HT-29 (cell line): ENCODE measurements at places on chromosomes 1 and 21.

GRCh38 chr1:31617916-31618746, 642 bp downstream of the HCRTR1 start:
- peak; percentile 33 for DNase-seq

- no peak for DNase-seq
Observed at GRCh38 chr1:64598100-64598571, 128.2 kb downstream of the CACHD1 start.

DNA sequence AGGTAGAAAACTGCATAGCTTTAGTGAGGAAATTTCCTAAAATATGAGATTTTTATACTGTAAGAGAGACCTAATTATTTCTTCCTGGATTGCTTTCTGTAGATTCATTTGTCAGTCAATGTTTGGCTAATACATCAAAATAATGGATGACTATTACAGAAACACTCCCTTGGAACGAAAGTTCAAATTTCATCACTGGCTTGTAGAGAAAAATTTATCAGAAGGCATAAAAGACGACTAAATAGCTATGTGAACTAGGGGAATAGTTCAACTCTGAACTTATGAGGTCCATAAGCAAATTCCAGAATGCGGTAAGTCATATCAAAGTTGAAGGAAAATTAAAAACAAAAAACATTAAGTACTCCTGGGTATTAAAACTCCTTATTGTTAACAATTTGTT, 36.0 kb downstream of the WNT2B start:
- no peak for DNase-seq

DNA sequence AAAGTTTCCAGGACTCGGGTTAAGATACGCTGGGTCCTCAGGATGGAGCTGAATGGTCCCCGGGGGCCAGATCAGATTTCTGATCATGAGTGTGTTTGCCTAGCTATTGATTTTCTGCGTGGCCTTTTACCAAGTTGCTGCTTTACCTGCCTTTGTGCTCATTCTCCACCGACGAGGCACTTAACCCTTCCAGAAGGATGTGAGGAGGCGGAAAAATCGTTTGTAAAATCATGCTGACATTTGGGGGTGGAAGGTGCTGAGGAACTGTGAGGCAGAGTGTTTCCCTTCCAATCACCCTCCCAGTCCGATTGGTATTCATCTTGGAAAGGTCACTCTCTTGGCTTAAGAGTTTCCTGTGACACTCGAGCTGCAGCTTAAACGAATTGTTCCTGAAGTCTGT, 337.1 kb upstream of the KAZN start:
- DNase-seq = no peak

DNA sequence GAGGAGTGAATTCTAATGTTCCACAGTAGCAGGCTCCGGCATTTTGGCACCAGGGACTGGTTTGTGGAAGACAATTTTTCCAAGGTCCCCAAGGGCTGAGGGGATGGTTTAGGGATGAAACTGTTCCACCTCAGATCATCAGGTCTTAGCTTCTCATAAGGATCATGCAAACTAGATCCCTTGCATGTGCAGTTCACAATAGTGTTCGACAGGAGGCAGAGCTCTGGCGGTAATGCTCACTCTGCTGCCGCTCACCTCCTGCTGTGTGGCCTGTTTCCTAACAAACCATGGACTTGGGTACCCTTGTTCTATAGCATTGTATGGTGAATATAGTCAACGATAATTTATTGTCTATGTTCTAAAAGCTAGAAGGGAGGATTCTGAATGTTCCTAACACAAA, 16.6 kb downstream of the CRNN start:
- peak; percentile 32 for DNase-seq

DNA sequence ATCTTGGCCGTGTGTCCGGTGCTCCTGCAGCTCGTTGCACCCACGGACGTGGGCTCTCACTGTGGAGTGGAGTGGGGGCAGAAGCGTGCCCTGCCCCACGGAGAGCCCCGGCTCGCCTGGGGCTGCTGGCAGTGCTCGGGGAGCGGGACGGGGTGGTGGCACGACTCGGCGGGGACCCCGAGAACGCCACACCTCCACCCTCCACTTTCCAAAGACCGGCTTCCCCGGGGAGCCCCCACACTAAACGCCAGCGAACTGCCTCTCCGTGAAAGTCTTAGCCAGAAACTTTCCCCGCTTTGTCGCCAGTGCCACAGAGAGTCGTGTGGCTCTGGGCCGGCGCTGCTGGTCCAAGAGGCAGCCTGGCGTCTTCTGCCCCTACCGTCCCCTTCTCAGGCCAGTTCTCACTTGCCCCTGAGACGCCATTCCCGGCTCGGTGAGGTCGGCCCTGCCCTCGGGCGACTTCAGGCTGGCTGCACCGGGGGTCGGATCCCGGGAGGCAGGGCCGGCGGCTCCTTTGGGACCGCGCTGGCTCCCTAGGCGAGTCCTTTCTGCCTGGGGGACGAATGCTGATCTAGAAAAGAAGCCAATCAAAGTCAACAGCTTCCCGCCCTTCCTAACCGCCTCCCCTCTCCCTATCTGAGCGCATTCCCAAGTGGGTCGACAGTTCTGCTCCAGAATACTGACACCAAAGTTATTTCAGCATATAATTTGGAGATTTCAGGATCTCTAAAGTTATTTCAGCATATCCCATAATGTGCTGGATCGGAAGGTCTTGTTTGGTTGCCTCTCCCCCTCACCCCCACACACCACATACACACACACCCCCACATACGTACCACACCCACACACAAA, 2.6 kb upstream of the SAMD13 start:
- DNase-seq = peak; percentile 50

- no peak for DNase-seq
Observed at GRCh38 chr1:62282909-62283755, 36.1 kb downstream of the KANK4 start.

- DNase-seq = no peak
Observed at GRCh38 chr21:41213021-41213420, 45.1 kb downstream of the BACE2 start.

DNA sequence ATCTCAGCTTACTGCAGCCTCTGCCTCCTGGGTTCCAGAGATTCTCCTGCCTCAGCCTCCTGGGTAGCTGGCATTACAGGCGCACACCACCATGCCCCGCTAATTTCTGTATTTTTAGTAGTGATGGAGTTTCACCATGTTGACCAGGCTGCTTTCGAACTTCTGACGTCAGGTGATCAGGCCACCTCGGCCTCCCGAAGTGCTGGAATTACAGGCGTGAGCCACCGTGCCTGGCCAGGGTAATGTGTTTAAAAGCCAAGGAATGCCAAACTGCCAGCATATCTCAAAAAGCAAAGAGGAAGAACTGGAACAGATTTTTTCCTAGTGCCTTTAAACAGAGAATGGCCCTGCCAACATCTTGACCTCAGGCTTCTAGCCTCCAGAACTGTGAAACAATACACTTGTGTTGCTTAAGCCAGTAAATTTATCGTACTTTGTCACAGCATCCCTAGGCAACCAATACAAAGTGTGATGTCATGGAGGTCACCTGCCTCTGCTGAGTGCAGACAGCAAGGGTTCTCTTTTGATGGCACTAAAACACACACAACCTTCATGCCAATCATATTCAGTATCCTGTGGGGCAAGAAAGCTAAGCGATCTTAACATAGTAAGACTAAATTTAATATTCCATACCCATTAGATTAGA, 858.3 kb upstream of the TMPRSS15 start:
- DNase-seq = no peak

- no peak for DNase-seq
Observed at GRCh38 chr21:46608672-46609111, 3.8 kb upstream of the S100B start.

DNA sequence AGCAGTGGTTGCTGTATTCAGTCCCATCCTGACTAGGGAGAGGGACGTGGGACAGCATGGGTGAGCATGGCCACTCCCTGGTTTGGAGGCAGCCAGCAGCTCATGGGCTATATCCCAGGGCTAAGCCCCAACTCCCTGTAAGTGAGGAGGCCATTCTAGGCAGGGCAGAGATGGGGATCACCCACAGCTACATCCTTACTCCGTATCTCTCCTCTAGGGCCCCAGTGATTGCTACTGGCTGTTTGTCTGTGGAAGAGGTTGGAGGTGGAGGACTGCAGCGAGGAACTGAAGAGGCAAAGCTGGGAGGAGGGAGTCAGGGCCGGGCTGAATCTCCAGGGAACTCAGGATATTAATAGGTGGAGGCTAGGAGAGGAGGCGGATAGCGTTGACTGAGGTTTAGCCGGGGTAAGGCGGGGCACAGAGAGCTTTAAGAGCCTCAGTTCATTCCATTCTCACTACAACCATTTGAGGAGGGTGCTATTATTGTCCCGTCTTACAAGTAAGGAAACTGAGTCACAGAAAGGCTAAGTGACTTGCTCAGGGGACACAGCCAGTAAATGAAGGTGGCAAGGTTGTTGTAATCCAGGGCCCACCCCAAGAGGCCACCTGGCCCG, 6.8 kb downstream of the OLIG2 start:
- DNase-seq = no peak

GRCh38 chr1:107132780-107133179, 8.1 kb upstream of the NTNG1 start:
- DNase-seq = no peak

- DNase-seq = no peak
Observed at GRCh38 chr1:34785875-34786470, 5.0 kb downstream of the GJB3 start.

GRCh38 chr1:35222322-35223083, 29.6 kb upstream of the SFPQ start:
- DNase-seq = no peak

DNA sequence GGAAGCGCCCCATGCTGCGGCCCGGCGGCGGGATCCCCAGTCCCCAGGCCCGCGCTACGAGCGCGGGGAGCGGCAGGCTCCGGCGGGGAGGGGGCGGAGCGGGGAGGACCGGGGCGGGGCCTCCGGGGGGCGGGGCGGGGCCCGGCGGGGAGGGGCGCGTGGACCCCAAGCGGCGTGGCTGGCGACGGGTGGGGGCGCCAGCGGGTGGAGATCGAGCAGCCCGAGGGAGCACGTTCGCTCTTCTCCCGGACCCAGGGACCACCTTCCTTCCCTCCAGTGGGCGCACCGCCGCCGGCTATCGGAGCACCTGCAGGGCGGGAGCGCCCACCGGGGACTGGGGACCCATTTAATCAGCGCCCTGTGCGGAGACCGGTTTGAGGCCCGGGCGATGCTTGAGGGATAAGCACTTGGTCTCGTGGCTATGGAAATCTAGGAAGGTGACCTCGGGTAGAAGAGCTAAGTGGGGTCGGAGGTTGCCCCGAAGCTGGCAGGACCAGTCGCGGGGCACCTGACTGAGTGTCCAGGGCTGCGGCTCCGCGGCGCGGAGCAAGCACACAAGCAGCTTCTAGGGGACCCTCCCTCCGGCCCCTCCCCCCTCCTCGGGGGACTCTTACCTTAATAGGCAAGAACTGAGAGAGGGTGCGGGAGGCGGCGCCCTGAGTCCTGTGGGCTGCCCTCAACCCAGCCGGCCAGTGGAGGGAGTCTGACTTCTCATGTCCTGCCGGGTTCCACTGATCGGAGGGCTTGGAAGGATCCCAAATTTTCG, at the start of gene TSPAN2:
Gene TSPAN2, minus strand, starts transcription at position 84 of the 766 bp plus-strand sequence. Its CDS starts 71 bp downstream, at position 13.
- DNase-seq = no peak

GRCh38 chr1:34896612-34897011, 32.8 kb downstream of the DLGAP3 start:
- no peak for DNase-seq

- no peak for DNase-seq
Observed at GRCh38 chr1:237115035-237115434, 73.1 kb downstream of the RYR2 start.

DNA sequence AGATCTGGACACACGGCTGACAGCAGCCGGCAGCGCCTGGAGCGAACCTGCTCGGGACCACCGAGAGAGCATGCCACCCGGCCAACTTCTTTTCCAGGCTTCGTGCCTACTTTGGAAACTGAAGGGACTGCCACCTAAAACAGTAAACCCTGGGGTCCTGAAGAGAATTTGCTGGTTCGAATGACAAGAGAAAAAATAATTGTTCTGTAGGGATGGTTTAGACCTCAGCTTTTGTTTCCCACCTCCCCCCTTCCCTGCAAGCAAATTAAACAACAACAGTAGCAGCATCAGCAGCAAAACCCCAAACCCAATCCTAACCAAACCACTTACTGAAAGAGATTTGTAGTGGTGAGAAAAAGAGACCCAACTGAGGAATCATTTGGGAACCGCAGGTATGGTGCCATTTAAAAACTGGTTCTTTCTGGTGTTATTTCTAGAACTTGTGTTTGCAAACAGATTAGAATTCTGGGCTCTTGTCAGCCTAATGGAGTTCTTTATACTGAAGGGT, 105.6 kb downstream of the LEPR start:
- no peak for DNase-seq

GRCh38 chr21:21373969-21374368, 375.8 kb downstream of the NCAM2 start:
- DNase-seq = no peak

DNA sequence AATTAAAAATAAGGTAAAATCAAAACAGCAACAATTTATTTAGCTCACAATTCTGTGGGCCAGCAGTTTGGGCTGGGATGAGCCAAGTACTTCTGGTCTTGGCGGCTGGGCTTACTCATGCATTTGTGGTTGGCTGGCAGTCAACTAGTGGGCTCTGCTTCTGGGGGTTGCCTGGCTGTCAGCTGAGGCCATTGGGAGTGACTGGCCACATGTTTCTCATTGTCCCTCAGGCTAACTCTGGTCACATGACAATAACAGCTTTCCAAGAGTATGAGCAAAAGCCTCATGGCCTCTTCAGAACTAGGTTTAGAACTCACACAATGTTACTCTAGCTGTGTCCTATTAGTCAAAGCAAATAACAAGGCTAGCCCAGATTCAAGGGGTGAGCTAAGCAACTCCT, 15.6 kb upstream of the CHIA start:
- DNase-seq = no peak

DNA sequence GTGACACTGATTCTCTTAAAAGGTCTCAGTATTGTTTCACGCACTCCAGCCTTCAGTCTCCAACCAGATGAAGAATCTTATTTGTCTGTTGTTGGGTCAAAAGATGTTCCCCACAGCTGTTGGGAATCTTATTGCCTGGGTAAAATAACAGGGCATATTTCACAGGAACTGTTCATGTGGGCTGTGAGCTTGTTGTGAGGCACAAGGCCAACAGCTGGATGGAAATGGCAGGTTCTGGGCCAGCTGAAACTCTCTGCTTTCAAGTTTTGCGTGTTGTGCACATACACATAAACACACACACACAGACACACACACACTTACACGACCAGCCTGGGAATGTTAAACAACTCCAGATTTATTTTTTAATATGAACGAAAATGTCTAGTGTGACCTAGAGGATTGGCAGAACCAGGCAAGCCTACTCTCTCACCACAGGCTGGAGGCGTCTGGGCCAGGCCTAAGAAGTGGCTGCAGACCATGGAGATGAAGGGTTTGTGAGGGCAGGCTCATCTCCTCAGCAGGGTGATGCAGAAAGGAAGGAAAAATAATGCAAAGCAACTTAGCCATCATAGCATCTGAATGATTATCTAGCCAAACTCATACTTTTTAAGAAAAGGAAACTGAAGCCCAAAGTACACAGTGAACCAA, 357.0 kb downstream of the TTLL7 start:
- no peak for DNase-seq

DNA sequence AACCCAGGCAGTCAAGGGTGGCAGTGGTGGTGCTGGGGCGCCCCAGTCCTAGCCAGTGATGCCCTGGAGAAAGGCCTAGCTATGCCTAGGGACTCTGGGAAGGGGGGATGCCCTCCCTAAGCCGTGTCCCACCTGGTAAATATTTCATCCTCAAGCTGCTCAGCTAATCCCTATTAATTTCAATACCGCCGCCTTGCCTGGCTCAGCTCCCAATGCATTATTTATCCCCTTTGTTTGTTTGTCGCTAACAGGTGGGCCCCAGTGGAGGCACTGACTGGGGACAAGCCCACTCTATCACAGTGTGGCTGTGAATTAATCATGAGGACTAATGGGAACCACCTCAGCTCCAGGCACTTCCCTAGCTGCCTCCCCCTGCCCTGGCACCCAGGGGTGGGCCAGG, 22.5 kb downstream of the DMAP1 start:
- no peak for DNase-seq
